Stimulated activated CD4-positive, alpha-beta T cell treated with anti-CD3 and anti-CD28 coated beads, Interleukin-2, amount 100 ng/mL, for 24 hours (primary cell): ENCODE measurements at places on chromosomes 3 and 15.

- no peak for DNase-seq
These were observed 5.9 kb downstream of the FLNB start for GRCh38 chr3:58013973-58014649.

DNA sequence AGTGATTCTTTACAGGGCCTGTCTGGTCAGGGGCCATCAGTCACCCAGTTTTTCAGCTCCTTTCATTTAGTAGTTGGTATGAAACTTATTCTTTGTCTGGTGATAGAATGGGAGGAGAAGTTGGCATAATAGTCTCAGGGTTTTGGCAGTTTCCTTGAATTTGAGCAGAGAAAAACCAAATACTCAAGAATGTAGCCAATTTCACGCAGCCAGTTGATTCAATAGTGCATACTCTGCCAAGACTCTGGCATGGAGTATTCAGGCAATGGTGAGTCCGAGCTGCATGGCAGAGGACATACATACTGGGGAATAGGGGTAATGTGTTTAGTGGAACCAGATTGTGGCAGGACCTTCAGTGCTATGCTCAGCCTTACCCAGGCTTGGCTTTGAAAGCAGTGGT, 118.3 kb downstream of the GALK2 start:
- no peak for DNase-seq

DNA sequence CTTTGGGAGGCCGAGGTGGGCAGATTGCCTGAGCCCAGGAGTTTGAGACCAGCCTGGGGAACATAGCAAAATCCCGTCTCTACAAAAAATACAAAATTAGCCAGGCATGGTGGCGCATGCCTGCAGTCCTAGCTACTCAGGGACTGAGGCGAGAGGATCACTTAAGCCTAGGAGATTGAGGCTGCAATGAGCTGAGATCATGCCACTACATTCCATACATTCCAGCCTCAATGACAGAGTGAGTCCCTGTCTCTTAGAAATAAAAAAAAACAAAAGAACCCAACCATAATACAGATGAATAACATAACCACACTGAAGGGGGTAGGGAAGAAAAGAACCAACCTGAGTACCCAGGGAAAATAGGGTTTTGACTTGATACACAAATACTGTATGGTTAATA, 19.7 kb upstream of the CGNL1 start:
- no peak for DNase-seq

- DNase-seq = no peak
These were observed 27.7 kb downstream of the HLTF start for GRCh38 chr3:149058602-149059001.

GRCh38 chr3:189954733-189955665, 165.7 kb downstream of the P3H2 start:
- no peak for DNase-seq
